Activated CD4-positive, alpha-beta T cell treated with anti-CD3 and anti-CD28 coated beads, Interleukin-2, amount 50 U/mL, for 48 hours (primary cell): ENCODE measurements at places on chromosomes 2 and 18.

DNA sequence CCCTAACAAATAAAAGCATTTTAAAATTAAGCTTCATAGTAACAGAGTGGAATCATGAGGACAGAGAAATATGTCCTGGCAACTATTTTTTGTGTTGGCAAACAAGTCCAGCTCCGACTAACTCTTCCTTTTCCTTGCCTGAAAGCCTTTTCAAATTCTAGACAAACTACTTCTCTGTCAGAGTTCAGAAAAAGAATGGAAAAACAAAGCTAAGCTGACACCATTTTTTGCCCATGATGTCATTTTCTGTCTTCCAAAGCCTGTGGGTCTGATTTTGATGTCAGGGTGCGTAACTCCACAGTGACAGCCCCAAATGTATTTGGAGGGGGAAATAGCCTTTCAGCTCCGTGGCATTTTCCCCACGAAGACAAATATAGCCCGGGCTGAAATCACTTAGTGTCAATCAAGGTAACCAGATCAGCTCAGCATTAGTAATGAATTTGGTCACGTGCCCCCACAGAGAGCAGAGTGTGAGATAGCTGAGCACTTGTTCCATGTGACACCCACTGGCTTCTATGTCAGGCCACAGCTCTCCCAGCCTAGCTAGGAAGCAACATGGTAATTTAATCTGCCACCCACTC is 233.0 kb upstream of the SIX2 start:
- no peak for DNase-seq

DNA sequence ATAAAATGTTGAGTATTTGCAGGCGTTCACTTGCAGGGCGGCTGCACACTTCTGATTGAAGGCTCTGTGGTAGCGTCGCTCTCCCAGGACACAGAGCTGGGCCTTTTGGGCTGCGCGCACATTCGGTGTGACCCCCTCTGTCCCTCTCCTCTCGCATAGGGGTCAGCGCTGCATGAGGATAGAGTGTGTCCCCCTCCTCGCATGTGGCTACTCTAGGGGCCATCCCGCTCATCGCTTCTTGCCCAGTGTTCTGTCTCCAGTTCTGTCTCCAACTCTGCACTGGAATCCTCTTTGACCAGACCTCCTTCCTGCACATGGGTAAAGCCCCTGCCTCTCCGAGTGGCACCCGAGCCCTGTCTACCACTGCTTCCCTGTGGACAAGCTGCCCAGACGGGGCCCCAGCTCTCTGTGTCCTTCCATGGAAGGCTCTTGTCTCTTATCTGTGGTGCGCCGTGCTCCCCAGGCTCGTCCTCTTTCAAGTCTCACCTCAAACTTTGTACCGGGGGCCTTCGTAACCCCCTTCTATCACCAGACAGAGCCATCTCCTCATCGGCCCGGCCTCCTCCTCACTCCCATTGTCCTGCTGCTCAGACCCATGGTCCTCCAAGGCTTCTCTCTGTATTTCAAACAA is 278.0 kb upstream of the HDAC4 start:
- no peak for DNase-seq

DNA sequence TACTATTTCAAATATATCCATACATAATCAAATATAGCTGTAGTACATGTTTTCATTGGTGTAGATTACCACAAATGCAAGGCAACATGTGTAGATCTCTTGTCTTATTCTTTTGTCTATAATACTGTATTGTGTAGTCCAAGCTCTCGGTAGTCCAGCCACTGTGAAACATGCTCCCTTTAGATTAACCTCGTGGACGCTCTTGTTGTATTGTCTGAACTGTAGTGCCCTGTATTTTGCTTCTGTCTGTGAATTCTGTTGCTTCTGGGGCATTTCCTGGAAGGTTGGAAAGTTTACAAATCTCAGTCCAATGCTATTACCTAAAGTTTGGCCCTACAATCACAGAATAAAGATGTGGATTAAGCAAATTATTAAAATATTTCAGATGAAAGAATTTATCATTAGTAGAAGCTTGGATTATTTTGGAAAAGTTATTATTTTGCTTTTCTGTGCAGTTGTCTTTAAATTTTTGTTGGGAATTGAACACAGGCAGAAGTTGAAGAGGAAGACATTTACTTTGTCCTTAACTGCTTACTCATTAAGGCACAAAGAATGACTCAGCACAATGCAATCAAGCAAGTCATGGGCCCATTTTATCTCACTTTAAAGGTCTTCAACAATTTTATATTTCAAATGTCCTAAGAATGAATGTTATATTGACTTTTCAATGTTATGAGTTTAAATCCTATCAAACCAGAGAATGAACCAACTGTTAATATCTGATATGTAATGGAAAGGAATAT is 103.4 kb upstream of the CAVIN2 start:
- no peak for DNase-seq

- DNase-seq = no peak
Observed at GRCh38 chr2:196399722-196400691, 228.6 kb upstream of the STK17B start.

DNA sequence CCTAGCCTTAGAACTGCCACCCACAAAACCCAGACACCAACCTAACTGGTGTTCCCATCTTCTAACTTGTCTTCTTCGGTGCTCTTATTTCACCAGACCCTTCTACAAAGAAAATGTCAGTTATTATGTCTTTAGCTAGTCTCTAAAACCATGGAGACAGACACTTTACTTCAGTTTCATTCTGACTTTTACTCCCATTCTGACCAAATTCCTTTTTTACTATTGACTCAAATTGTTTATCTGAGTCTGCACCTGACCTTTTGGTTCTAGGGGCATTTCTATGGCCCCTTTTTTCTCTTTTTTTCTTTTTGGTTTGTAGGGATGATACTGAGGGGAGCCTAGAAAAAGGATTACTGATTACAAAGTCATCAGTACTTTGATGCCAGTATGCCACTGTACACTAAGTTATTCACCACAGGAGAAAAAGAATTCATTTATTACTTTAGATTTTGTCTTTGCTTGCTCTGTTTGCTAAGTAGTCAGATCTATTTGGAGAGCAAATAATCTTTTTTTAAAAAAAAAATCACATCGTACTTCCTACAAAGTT is 6.8 kb upstream of the SLC1A4 start:
- DNase-seq = no peak

GRCh38 chr2:20935168-20935775 is 108.6 kb downstream of the APOB start:
- DNase-seq = no peak

- DNase-seq = no peak
Observed at GRCh38 chr2:30803281-30803680, 4.0 kb downstream of the CAPN13 start.

- DNase-seq = no peak
Observed at GRCh38 chr2:192123847-192124246, 70.9 kb downstream of the TMEFF2 start.

DNA sequence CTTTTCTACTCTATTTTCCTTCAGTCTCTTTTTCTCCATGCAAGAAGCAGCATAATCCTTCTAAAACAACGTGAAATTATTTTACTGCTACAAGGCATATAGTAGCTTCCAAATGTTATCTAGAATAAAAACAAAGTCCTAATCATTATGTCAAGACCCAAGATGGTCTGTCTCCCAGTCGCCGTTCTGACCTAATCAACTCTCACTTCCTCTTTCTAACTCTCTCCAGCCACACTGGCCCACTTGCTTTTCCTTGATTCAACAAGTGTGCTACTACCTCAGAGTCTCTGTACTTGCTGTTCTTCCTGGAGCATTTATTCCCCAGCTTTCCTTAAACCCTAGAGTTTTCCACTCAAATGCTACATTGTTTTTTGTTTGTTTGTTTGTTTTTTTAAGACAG is 1491.2 kb downstream of the LRP1B start:
- DNase-seq = no peak

GRCh38 chr18:23918395-23919032 is 96.0 kb upstream of the TTC39C start:
- peak; percentile 88 for DNase-seq

- peak; percentile 42 for DNase-seq
Observed at GRCh38 chr2:63861220-63861822, 19.6 kb downstream of the UGP2 start.

DNA sequence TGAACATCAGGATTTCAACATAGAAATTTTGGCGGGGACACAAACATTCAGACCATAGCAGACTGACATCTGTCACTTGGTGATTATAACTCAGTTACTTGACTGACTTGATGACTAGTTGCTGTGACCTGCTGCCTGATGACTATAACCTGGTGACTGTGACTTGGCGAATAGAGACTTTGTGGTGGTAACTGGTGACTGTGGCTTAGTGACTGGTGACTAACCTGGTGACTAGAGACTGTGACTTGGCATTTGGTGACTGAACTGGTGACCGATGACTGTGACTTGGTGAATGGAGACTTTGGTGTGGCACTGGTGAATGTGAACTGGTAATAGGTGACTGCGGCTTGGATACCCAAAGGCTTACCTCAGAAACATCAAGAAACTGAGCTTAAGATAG is 563.1 kb upstream of the FAM98A start:
- DNase-seq = no peak

GRCh38 chr2:65845442-65846182 is 413.2 kb upstream of the SPRED2 start:
- DNase-seq = no peak

- no peak for DNase-seq
Observed at GRCh38 chr18:78602430-78602829, 377.2 kb upstream of the SALL3 start.

DNA sequence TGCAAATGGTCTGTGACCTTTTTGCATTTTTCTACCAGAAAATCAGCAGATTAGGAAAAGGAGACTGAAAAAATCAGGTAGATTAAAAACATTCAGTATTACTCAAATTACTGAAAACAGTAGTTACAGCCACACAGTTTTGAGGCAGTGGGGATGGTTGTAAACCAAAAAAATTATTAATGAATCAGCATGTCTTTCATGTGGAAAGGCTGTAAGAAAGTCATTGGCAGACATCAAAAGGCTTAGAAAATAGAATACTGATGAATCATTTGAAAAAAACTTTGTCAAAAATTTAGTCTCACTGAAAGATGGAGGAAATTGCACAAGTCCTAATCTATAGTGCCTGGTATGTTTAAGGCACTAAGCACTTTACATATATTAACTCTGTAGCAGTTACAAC is 133.9 kb upstream of the GCFC2 start:
- DNase-seq = no peak

DNA sequence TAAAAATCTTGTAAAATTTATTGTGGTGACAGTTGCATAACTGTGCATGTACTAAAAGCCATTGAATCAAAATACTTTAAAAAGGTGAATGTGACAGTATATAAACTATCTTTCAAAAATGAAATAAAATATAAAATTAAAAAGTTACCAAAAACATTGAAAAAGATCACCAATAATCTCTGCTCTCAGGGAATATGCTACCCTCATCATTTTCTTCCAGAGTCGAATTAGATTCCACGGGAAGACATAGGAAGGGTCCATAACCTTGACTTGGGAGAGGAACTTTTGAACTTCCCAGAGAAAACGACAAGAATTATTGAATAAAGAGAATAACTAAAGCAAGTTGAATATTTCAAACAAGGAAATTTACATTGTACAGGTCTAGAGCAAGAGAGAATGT is 649.5 kb downstream of the NUP35 start:
- no peak for DNase-seq

DNA sequence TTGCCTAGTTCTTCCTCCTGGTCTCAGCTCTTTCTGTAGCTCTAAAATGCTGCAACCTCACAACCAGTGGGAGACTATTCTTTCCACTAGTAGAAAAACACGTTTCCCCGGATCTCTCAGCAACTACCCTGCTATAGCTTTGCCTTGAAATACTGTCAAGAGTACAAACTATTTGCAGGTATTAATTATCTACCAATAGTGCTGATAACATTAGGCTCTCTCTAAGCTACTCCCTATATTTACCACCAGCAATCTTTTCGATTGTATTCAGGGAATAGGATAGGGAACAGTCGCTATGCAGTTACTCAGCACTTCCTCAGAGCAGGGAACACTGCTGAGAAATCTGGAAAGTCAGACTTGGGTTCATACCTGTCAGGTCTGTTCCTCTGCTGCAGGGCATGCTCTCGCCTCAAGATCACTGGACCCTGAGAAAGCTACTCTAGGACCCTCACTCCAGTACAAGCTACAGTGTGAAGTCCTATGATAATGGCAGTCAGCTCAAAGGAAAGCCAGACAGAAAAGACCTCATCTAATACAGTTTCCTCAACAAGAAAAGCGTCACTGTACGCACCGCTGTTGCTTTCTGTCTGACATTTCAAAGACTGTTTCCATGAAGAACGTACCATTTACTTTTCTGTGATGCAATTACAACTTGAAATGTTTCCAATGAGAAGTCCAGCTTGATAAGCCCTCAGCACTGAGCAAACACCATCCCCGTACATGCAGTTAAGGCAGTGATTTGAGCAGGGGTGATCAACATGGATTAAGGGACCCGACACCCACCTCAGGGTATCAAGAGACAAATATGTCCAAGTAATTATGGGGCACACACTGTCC is 22.7 kb downstream of the GDF7 start:
- DNase-seq = no peak

DNA sequence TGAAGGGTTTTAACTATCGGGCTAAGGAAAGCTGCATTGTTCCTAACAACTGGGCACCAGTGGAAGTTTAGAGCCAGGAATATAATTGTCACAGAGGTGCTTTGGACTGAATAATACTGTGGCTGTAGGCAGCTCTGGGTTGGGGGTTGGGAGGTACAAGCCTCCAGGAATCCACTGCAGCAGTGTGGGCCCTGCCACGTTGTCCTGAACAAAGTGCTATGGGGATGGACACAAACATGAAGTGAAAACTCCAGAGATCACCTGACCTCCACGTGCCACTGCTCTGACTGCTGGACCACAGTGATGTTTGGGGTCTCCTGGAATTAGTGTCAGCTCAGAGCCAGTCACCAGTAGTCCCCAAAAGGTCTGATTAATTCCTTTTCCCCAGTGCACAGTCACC is 110.9 kb downstream of the BCL2 start:
- no peak for DNase-seq

DNA sequence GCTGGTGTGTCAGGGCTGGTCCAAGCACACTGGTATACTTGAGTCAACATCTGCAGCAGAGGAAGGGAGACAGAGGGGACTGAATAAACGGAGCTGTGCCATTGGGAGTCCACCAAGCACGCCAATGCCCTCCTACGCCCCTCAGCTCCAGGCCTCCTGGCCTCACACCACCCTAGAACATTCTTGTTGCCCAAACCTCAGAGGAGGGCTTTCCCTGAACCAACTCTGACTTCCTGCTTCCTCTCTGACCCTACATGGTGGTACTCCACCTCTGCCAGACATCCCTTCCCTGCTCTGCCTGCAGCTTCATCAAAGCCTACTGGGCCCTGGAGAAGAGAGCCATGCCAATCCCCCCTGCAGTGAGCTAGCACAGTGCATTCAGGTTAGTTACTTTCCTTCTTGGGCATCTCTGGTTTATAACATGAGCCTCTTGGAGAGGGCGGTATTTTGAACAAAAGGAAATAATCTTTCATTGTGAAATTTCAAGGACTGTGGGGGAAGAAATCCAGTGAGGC is 54.4 kb downstream of the ZBTB7C start:
- DNase-seq = no peak

DNA sequence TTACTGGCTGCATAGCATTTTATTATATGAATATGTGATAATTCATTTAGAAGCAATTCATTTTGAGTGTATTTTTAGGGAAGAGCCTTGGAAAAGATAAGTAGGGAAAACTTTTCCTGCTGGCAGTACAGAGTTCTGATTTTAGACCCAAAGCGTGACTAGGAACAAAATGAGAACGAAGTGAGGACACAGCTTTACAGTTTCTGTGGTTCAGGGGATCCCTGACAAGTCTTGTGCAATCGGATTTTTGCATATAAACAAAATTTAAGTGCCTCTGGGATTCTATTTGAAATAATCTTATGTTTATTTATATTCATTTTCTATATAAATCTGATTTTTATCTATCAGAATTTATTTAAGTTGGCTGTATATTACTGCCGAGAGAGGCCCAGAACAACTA is 389.1 kb downstream of the LRRTM1 start:
- no peak for DNase-seq

- no peak for DNase-seq
Observed at GRCh38 chr2:128619471-128620325, 301.0 kb upstream of the HS6ST1 start.
